Lung (tissue), 17 donors: ENCODE measurements at places on chromosomes 4 and X.
A peak's percentile ranks its signal among the peaks of the same experiment; 100 is the strongest.

GRCh38 chrX:53071604-53072417 lies 10.4 kb upstream of the TSPYL2 start:
- no peak overlapping the region for H3K27ac ChIP-seq
- no peak overlapping the region for H3K4me3 ChIP-seq
- peaks cover 31% of the 10 kb centered on the region for H3K27me3 ChIP-seq
- DNase-seq, result peak; percentile 70

- peaks cover 11% of the 10 kb centered on the region for H3K4me1 ChIP-seq
- H3K36me3 ChIP-seq, result peaks cover 7% of the 10 kb centered on the region
- DNase-seq, result peak; percentile 32
- H3K27me3 ChIP-seq, result no peaks in the 10 kb centered on the region
Measured at GRCh38 chr4:15682242-15683142, 865 bp downstream of the FAM200B start.

DNA sequence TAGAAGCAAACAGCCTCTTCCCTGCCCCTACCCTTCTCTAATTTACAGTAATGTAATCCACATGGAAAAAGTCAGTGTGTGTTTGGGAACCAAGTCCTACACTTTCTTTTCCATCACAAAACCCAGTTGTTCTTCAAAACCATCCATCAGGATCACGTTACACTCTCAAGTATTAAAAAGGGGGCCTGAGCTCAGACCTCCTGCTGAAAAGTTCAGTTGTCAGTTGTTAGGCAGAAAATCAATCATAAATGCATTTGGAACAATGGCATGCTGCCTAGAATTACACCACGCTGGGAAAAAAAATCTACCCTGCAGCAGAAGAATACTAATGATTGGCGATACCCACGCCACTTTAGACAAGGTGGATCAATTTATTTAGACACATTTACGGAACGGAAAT lies 236.5 kb downstream of the PARM1 start:
- no peaks in the 10 kb centered on the region for H3K27me3 ChIP-seq
- no peak overlapping the region for H3K4me3 ChIP-seq
- no peaks in the 10 kb centered on the region for H3K36me3 ChIP-seq
- H3K4me1 ChIP-seq, result no peaks in the 10 kb centered on the region
- no peak for DNase-seq
- H3K27ac ChIP-seq, result no peak overlapping the region

GRCh38 chr4:1058198-1058996 lies 47.0 kb downstream of the FGFRL1 start:
- no peak overlapping the region for H3K4me3 ChIP-seq
- no peaks in the 10 kb centered on the region for H3K27me3 ChIP-seq
- DNase-seq, result no peak
- no peaks in the 10 kb centered on the region for H3K36me3 ChIP-seq
